Stimulated activated CD8-positive, alpha-beta memory T cell treated with anti-CD3 and anti-CD28 coated beads, Interleukin-4, amount 100 ng/mL, for 48 hours (primary cell): ENCODE measurements at places on chromosomes 5 and 9.

DNA sequence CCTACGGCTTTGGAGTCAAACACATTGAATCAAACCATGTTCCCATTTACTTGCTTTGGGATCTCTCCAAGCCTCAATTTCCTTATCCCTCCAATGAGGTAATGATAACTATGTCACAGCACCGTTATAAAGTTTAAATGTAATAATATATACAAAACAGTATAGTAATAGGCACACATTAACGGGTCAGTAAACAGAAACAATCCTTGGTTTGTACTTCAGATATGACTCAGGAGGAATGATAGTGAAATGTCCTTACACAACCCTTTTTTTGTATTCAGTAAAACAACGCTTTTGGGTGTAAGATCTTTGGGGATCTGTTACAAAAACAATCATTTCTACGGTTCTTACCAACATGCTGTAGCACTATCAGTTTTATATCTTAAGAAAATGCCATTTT is 178.5 kb upstream of the GNA14 start:
- no peak for DNase-seq

DNA sequence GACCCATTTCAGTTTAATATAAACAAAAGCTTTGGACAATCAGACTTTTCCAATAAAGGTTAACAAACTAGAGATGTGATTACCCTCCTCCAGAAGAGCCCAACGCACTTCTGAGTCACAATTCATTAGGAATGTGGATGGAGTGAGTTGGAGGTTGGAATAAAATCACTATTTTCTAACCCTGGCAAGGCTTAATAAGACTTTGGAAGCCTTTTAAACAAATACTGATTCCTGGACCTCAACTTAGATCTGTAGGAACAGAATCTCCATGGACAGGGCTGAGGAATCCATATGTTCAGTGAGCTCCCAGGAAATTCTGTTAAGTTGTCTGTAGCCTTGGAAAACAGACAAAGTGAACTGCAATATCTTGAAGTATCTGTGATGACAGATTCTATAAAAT is 233.5 kb upstream of the ELL2 start:
- DNase-seq, result no peak

- DNase-seq, result no peak
These were observed 302.4 kb downstream of the RAB3C start for GRCh38 chr5:58885260-58885659.

DNA sequence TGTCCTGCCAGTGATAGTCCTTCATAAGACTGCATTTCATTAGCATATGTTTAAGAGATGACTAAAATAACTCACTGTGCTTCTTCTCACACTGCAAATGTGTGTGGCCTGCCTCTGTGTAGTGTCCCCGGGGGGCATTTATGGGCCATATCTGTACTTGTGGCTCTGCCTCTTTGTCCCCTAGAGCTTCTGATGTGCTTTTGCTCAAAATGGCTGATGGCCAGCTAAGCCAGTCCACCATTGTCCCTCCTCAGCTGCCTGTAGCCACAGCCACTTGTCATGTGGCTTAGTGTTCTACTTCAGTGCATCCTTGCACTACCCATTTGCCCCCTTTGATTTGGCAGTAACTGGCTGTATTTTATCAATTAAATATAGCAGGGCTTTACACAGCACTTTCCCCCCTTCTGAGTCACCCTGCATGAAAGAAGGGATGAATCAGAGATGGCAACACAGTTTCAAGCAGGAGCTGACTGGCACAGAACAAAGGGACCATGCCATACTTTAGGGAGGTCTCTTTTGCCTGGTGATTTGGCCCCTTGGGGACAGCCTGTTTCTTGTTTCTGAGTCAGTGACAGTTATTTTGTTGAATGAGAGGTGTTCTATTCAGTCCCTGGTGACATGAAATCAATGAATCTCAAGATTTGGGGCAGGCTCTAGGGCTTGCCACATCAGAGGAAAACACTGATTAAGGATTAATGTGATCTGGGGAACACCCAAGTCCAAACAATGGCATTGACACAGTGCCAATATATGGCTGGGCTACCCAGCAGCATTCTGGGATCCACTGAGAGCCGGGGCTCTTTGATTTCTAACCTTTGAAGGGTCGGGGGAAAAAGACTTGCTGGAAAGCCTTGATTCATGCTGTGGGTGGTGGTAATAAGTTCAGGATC is 245.5 kb downstream of the SMARCA2 start:
- DNase-seq, result no peak

DNA sequence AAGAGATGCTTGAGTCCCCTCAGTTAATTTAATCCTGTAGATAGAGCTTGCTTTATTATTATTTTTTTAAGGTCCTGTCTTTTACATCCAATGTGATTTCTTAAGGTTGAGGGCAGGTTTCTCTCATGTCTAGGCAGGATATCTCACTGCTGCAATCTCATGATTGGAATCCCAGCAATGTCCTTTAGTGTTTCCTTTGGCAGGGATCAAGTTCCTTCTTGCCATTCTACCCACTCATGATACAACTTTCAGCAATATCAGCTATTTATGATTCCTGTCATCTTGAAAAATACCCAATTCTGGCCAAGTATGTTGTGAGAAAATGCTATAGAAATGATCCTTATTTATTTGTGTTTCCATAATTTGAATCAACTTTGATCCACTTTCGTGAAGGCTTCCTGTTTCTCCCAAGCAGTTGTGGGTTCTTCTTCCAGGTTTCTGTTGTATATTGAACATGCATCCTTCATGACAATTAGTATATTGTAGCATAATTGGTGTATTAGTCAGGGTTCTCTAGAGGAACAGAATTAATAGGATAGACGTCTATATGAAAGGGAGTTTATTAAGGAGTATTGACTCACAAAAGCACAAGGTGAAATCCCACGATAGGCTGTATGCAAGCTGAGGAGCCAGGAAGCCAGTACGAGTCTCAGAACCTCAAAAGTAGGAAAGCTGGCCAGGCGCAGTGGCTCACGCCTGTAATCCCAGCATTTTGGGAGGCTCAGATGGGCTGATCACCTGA is 18.4 kb upstream of the VPS13A start:
- DNase-seq, result no peak

GRCh38 chr9:4090491-4090890 is 209.4 kb downstream of the GLIS3 start:
- DNase-seq, result no peak

- no peak for DNase-seq
These were observed 701 bp downstream of the PARP8 start for GRCh38 chr5:50667023-50667652.

DNA sequence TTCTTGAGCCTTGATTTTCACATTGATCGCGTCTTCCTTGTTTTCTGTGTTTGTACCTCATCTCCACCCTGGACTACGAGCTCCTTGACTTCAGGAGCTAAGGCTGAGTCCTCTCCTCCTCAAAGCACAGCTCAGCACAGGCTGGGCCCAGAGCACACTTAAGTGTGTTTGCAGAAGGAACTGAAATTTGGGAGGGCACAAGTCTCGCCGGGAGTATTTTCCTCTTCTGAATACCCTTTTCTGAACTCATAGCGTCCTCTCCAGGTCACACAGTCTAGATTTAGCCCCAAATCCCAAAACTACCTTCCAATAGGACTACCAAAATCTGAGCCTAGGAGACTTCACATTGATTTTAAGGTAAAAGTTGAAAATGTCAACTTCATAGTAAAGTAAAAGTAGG is 41.6 kb downstream of the TSTD2 start:
- DNase-seq, result no peak
